H4 (cell line): ENCODE measurements at places on chromosomes 2 and 18.
A peak's percentile ranks its signal among the peaks of the same experiment; 100 is the strongest.

DNA sequence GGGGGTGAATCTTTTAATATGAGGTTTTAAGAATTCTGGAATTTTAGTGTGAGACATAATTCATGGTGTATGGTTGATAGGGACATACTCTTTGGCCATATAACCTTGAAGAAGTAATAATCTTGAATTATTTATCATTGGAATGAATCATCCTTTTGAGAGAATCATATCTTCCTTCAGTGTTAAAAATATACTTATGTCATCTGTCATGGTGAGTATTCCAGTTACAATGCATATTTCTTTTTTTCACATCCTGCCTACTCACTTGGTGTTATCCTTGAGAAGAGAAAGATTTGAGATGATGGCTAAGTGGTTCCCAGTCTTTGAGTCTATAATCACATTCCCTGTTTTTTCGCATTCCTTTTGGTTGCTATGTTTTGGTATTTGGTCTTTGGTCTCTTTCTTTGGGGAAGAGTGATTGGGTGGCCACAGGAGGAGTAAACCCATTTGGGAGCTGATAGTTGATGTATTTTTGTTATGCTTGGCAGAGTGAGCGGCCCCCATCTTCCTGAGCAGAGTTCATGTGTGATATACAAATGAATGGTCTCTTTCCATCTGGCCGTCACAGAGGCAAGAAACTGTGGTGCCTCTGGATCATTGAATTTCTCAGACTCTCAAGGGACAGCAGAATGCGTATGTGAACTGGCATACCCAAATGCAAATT lies 21.6 kb downstream of the ASAP2 start:
- no peak for DNase-seq

- no peak for DNase-seq
These were observed 64.1 kb downstream of the TRAPPC12 start for GRCh38 chr2:3443506-3444084.

- no peak for DNase-seq
These were observed 70.2 kb upstream of the RAPH1 start for GRCh38 chr2:203605302-203605701.

- DNase-seq = no peak
These were observed 265.6 kb upstream of the NRXN1 start for GRCh38 chr2:51297488-51297887.

DNA sequence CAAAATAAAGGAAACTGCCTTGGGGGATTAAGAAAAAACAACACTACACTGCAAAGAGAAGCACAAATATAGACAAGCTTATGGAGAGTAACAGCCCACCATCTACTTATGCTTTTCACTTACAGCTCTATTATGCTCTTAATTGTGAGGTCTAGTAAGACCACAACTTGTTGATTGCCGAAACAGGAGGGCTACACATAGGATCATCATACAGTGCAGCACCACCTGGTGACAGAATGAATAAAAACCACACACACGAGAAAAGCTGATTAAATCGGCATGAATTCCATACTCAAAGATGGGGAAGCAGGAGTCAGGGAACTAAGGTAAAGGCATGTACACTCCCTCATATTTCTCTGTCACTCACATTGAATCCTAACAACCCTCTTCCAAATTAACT lies 259.2 kb downstream of the IKZF2 start:
- DNase-seq = peak; percentile 44

DNA sequence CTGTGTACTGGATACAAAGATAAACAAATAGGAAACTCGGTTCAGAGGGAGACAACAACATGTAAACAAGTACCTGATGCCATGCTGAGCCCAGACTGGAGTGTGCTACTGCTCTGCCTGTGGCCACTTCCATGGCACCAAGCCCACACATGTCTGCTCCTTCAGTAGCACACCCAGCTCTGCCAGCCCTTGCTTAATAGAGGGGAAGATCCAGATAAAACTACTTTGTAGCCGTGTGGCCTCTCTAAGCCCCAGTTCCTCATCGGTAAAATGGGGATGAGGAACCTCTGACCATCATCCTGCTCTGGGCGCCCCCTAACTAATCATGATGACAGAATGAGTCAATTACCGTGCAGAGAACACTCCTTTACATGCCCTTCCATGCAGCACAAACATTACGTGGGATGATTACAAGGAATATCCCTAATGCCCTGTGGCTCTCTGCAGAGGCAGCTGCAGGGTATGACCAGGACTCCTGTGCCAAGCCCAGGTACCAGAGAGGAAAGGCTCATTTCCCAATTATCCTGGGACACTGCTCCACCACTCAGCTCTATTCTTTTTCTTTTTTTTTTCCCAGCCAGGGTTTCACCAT lies 34.9 kb downstream of the DNMT3A start:
- DNase-seq = no peak

GRCh38 chr18:58481321-58482180 lies 147.3 kb downstream of the ALPK2 start:
- DNase-seq = no peak

- peak; percentile 27 for DNase-seq
These were observed 20.9 kb upstream of the TANK start for GRCh38 chr2:161139098-161139987.

DNA sequence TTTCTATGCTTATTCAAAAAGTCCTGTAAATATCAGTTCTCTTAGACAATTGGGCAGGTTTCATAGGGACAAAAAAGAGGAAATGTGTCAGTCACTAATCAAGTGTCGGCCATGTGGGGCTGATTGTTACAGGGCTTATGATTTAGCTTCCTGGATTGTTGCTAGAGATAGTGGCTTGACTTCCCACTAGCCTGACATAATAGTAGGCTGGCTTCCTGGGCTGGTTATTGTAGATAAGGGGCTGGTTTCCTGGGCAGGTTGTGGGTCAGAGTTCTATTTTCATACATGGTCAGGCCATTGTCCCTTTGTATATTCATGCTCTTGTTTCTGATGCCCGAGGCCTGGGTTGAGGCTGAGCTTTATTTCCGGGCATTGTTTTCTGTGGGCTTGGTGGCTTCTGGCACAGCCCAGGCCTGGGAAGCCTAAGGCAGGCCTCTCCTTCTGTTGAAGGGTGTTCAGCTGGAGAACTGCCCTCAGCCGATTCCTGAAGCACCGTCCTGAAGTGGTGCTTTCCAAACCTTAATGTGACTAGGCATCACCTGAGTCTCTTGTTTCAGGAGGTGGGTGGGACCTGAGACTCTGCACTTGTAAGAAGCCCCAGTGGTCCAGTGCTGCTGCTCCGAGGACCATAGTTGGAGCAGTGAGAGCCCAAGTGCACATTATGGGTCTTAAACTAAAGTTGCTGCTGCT lies 37.0 kb downstream of the CD8B2 start:
- DNase-seq = no peak

DNA sequence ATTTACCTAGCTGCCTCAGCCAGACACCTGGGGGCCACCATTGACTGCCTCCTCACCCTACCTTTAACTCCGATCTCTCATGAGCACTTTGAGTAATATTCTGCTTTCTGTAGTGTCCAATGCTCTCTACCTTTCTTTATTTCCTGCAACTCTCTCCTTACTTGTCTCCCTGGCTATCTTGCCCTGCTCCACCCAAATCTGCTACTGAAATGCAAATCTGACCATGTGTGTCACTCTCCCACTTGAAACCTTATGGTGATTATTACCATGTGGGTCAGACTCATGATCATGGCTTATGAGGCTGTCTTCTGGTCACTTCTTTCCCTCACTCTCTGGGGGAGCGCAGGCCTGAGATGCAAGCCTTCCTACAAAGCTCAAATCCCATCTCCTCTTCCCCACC lies 83.3 kb downstream of the INSIG2 start:
- DNase-seq = no peak

DNA sequence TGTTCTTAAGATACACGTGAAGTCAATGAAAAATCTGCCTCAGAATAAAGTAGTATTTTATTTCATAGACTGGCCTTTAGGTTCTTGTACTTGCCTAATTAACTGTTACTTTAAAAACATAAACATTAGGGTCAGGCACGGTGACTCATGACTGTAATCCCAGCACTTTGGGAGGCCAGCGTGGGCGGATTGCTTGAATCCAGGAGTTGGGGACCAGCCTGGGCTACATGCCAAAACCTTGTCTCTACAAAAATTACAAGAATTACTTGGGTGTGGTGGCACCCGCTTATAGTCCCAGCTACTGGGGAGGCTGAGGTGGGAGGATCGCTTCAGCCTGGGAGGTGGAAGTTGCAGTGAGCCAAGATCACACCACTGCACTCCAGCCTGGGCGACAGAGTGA lies 16.0 kb upstream of the SNORC start:
- peak; percentile 89 for DNase-seq

DNA sequence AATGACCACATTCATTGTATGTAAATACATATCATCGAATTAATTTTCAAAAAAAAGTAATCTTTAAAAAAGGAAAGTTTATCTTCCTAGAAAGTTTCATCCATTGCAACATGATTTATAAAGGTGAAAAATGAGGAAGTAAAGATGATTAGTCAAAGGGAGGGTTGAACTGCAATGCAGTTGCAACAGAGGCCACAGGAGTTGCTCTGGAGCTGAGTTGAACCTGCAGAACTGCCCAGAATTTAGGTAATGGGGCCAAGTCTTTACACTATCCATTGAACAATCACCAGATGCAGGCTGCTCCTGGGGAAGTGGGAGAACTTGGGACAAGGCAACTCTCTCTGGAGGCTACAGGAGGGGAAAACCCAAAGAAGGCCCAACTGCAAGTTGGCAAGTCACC lies 390.7 kb downstream of the METTL4 start:
- DNase-seq = no peak

DNA sequence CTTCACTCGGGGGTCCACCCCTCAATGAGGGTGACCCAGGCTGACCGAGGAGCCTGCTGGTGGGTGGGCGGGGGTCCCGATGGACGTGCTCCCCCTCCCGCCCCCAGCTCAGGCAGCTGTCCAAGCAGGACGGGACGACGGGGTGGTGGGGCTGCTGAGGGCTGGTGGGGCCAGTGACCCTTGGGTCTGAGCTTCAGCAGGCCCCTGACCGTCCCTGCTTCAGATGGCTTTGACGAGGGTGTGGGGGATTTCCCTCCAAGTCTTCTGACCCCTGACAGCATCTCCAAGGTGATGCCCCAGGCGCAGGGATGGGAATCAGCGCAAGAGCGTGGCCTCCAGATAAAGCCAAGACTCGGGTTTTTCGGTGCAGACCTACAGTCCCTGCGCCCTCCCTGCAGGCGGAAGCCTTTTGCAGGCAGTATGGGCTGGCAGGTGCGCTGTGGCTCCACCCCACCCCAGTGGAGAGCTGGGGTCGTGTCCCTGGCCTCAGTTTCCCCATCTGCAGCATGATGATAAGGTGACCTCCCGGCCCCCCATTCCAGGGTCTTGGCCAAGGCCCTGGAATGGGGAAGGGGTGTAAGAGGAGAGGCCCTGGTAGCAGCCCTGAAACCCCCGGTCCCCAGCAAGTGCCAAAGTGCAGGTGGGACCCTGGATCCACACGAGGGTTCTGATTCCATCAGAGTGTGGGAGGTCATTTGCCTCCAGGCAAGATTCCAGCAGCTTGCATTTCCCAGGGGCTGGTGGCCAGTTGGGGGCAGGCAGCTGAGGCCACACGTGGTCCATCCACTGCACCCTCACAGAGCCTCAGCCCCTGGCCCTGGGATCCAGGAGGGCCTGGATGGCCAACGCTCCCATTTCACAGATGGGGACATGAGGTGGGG lies 8.7 kb downstream of the CROCC2 start:
- no peak for DNase-seq

GRCh38 chr18:48590678-48591077 lies 51.8 kb downstream of the CTIF start:
- DNase-seq = peak; percentile 62

DNA sequence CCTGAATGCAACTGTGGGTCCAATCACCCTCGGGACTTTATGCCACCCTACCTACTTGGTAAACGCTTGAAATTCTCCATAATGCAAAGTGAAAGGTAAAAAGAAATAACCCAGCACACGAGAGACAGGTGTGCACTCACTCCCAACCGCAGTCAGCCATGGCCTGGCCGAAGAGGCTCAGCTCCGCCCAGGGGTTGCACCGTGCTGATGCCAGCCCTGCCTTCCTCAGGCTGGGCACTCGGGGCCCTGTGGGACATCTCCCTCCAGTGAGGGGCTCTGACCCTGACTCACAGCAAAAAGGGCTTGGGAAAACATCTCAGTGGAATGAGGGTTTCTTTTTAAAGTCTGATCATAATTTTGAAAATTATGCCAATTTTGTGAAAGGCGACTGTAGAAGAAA lies 13.3 kb downstream of the SLC66A2 start:
- DNase-seq = no peak

- no peak for DNase-seq
These were observed 47.7 kb downstream of the TTC21B start for GRCh38 chr2:165905854-165906253.

- no peak for DNase-seq
These were observed 49.8 kb upstream of the ITGB6 start for GRCh38 chr2:160249876-160250275.

GRCh38 chr2:10266133-10266620 lies 36.5 kb upstream of the HPCAL1 start:
- DNase-seq = no peak

- peak; percentile 48 for DNase-seq
These were observed 10.3 kb upstream of the CXXC1 start for GRCh38 chr18:50297621-50298442.

- no peak for DNase-seq
These were observed 27.8 kb downstream of the CRACDL start for GRCh38 chr2:98907966-98908905.

DNA sequence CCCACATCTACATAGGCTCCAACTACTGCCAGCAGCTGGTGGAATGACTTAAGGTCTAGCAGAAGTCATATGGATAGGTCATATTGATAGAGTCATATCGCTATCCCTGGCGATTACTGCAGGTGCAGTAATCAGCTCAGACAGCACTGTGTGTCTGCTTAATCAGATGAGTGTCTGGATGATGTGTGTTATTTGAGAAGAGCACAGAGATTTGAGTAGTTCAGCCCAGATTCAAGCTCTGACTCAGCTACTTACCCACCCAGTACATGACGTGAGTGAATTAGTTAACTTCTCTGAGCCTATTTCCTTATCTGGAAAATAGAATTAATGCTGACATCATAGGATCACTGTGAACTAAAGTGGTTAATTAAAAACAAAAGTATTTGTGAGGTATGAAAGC lies 78.9 kb downstream of the EHD3 start:
- no peak for DNase-seq

- DNase-seq = peak; percentile 22
These were observed 73.0 kb upstream of the RIOK3 start for GRCh38 chr18:23380001-23380550.

DNA sequence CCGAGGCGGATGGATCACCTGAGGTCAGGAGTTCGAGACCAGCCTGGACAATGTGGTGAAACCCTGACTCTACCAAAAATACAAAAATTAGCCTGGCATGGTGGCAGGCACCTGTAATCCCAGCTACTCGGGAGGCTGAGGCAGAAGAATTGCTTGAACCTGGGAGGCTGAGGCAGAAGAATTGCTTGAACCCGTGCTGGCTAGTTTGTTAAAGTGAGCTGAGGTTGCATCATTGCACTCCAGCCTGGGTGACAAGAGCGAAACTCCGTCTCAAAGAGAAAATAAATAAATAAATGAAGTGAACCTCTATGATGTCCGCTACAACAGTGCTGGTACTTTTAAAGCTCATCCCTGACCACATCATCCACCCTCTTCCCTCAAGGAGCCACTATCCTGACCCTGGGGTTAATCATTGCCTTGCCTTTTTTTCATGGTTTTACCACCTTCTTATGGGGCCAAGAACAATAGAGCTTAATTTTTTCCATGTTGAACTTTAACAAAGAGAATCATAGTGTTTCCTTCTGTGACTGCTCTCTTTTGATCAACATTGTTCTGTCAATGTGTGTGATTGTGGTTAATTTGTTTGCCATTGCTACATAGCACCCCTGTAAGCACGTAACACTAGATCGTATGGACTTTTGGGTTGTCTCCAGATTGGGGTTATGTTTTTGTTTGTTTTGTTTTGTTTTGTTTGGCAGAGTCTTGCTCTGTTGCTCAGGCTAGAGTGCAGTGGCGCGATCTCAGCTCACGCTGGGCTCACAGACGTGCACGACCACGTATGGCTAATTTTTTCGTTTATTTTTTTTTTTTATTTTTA lies 17.1 kb upstream of the ATRAID start:
- DNase-seq = peak; percentile 45
